ENCODE measurements at places on chromosomes 3 and 15.

DNA sequence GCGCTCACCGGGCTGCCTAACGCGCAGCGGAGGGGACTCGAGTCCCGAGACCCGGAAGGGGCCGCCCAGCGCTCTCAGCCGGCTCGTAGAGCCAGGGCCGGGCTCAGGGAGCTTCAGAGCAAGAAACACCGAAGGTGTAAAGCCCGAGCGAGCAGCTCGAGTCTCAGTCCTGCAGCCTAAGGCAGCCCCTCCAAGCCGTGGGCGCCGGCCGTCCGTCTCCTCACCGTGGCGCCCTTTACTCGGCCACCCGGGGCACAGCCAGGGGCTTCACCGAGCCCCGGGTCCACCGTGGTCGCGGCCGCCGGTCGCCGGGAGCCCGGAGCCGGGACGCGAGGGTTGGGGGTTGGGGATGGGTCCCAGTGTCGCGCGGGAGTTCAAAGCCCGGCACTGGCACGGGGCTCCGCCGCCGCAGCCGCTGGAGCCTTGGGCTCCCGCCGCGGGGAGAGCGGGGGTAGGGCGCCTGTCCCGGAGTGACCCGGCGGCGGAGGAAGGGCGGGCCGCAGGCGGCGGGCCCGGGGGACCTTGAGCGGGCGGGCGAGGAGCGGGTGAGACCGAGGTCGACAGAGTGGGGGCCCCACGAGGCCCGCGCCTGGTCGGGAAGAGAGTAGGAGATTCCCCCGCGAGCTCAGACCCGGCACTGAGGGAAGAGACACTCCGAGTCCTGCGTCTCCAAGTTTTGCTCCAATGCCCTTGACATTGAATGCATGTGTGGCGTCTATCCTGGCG lies 26.9 kb upstream of the THRB start:
- H3K4me1 ChIP-seq: no peaks in the 10 kb centered on the region
- no peak overlapping the region for H3K27ac ChIP-seq
- no peak for DNase-seq

- no peaks in the 10 kb centered on the region for H3K4me1 ChIP-seq
- no peak overlapping the region for H3K4me3 ChIP-seq
Measured at GRCh38 chr15:35888815-35889214, 342.9 kb upstream of the DPH6 start.

DNA sequence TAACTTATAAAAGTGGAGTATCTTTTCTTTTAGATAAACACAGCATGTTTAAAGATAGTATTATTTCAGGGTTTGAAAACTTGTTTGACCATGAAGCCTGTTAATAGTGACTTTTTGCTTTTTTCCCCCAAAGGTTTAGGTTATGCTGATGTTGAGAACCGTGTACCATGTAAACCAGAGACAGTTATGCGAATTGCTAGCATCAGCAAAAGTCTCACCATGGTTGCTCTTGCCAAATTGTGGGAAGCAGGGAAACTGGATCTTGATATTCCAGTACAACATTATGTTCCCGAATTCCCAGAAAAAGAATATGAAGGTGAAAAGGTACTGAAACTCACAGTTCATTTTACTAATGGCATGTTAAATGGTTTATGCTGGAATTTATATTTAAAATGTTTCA lies 5.1 kb downstream of the LACTB start:
- peaks cover 9% of the 10 kb centered on the region for H3K4me1 ChIP-seq
- no peak for DNase-seq
- no peak overlapping the region for H3K4me3 ChIP-seq
- H3K27me3 ChIP-seq: no peaks in the 10 kb centered on the region

DNA sequence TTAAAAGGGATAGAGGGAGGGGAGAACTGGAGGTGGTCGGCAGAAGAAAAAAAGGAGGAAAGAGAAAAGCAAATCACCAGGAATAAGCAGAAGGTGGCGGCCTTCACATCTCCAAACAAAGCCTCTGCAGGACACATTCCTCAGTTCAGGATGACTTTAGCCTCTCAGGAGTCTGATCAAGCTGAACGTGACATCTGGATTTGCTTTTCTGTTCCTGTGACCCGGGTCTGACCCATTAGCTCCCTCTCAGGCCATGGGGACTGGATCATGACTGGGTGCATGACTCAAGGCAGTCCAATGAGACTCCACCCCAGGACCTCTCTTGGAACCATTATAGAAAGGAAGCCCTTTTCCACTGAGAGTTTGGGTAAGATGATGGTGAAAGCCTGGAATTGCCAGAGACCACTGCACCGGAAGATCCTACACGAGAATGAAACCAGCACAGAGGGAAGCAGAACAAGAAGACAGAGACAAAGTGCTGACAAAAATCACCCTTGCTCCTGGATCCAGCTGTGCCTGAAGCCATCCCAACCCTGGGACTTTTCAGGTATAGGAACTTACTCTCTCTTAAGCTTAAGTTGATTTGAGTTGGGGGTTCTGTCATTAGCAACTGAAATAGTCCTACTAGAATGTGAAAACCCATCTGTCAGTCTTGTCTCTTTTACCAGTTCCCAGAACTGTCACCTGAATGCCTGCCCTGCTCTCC lies 45.4 kb upstream of the RAD18 start:
- H3K4me1 ChIP-seq: peaks cover 12% of the 10 kb centered on the region
- H3K27me3 ChIP-seq: no peaks in the 10 kb centered on the region
- H3K36me3 ChIP-seq: no peaks in the 10 kb centered on the region
- H3K4me3 ChIP-seq: no peak overlapping the region

- H3K4me3 ChIP-seq: no peak overlapping the region
- no peaks in the 10 kb centered on the region for H3K27me3 ChIP-seq
- H3K36me3 ChIP-seq: no peaks in the 10 kb centered on the region
- no peak for DNase-seq
- H3K27ac ChIP-seq: no peak overlapping the region
Measured at GRCh38 chr3:150495563-150496168, 50.6 kb downstream of the SERP1 start.

DNA sequence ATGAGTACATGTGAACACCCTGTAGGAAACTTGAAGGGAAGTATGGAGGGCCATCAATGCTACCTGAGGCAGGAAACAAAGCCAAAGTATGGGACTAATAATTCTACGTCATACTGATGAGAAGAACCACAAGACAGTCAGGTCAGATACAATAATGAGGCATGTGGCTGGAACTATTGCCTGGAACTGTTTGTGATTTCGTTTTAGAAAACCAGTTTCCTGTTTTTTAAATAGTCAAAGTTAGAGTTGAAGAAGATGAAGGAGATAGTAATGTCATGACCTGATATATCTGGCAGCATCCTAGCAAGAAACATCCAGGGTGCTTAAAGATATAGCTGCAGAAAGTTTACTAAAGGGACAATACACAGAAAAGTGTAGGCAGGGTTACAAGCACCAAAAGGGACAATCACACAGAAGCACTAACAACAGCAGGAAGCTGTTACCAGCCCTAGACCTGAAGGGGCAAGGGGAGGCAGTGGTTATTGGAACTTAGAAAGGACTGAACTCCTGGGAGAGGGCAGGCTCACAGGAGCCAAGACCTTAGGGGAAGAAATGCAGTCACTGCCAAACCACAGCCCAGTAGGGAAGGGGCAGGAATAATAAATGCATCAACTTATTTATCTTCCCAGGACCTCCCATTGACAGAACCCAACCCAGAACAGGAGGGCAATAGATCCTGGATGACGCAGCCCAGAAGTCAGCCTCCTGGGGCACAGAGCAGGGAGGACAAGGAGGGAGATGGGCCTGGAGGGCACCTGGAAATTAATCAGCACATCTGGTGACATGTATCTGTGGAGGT lies 302.1 kb upstream of the STT3B start:
- peaks cover 90% of the 10 kb centered on the region for H3K4me1 ChIP-seq
- H3K4me3 ChIP-seq: no peak overlapping the region
- DNase-seq: no peak
- H3K27me3 ChIP-seq: no peaks in the 10 kb centered on the region
- peak overlapping the region; percentile 63 for H3K27ac ChIP-seq

GRCh38 chr15:81595752-81596151 lies 221.7 kb upstream of the TMC3 start:
- H3K4me3 ChIP-seq: no peak overlapping the region
- H3K27ac ChIP-seq: no peak overlapping the region
- no peak for DNase-seq
- H3K36me3 ChIP-seq: no peaks in the 10 kb centered on the region
- H3K27me3 ChIP-seq: no peaks in the 10 kb centered on the region
- no peaks in the 10 kb centered on the region for H3K4me1 ChIP-seq

DNA sequence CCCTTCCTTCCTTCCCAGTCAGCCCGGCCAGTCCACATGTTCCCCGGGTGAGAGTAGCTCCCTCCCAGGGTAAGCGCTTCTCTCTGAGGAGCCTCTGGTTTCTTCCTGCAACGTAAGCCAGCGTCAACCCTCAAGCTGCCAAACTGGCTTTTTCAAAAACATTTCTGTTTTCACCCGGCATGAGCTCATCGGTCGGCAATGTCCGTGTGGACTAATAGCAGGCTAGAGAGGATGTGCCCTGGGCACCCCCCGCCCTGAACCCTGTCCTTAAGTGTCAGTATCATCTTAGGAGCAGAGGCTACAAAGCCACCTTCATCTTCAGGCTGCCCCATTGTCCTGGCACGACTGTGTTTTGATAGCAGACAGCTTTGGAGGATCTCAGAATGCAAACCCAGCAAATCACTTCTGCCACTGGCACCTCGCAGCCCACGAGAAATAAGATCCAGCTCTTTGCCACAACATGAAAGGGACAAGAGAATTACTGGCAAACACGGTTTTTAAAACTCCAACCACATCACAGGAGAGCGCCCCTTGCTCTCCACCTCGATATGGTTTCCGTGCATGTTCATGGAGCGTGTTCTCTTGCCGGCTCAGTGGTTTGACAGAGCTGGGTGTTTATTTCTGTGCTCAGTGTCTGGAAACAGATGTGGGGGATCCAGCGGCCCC lies 9.9 kb downstream of the ALDH1A3 start:
- H3K36me3 ChIP-seq: no peaks in the 10 kb centered on the region
- DNase-seq: no peak
- H3K27me3 ChIP-seq: peaks cover 42% of the 10 kb centered on the region
- no peak overlapping the region for H3K4me3 ChIP-seq
- H3K27ac ChIP-seq: no peak overlapping the region

DNA sequence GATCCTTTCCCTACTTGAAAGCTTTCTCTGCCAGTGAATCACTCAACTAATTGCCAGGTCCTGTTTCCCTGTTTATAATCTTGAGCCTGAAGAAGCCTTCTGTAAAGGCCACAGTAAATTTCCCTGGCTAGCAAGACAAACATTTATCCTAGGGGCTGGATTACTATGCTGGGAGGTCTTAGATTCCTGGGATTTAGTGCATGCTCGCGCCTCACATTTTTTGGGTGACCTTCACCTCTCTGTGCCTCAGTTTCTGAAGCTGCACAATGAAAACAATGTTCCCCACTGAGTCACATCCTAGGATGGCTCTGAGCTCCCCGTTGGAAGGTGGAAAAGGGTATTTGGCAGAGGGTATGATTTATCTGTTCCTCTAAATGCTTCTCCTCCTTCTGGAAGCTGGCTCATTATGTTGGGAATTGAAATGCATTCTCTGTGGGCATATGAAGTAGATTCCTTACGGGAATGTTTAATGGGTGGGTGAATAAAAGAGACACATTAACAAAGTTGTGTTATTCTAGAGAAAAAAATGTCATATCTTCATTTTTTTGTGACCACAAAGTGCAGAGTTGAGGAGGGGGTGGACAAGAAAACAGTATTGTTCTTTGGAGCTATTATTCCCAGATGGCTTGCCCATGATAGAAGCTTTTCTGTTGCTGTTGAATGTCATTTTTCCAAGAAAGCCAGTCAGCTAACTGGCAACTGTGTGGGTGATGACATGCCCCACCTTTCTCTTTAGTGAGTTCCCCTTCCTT lies 32.4 kb downstream of the LSM3 start:
- no peak overlapping the region for H3K27ac ChIP-seq
- H3K4me1 ChIP-seq: no peaks in the 10 kb centered on the region
- no peaks in the 10 kb centered on the region for H3K27me3 ChIP-seq
- no peak overlapping the region for H3K4me3 ChIP-seq
- H3K36me3 ChIP-seq: no peaks in the 10 kb centered on the region

DNA sequence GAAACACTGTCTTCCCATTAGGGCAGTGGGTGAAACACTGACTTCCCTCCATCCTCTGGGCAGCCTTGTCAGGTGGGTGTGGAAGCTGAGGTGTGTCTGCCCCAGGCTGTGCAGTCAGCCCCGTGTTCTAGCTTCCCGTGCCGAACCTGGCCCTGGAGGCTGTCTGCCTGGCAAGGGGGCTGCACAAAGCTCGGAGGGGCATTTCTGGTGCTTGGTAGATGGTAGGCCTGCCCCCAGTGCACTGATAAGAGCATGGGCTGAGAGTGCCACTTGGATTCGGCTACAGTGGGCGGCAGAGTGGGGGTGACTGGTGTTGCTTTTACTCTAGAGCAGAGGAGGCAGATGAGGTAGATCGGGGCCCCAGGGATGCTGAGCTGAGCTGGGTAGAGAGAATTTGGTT lies 21.3 kb downstream of the IGF1R start:
- H3K27me3 ChIP-seq: no peaks in the 10 kb centered on the region
- H3K27ac ChIP-seq: peak overlapping the region; percentile 36
- no peak for DNase-seq
- H3K4me1 ChIP-seq: peaks cover 42% of the 10 kb centered on the region
- H3K36me3 ChIP-seq: no peaks in the 10 kb centered on the region
